Cortex of kidney (tissue), 1 donor: ENCODE measurements at places on chromosomes 11 and 22.

GRCh38 chr11:12682737-12683500, 8.7 kb downstream of the TEAD1 start:
- DNase-seq, result no peak

DNA sequence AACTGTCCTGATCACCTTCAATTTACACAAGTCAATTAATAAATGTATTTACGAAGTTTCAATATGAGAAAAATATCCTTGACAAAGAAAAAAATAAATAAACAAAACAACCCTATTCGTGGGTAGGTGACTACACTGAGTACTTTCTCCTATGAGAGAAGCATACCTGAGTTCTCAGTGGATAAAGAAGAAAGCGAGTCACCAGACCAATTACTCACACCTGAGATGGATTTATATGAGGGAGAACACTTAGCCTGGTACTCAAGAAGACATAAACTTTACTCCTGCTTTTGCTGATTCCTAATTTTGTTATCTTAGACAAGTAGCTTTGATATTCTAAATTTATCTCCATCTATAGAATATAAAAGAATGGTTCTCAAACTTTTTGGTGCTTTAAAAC, 735.2 kb upstream of the ANO3 start:
- no peak for DNase-seq

DNA sequence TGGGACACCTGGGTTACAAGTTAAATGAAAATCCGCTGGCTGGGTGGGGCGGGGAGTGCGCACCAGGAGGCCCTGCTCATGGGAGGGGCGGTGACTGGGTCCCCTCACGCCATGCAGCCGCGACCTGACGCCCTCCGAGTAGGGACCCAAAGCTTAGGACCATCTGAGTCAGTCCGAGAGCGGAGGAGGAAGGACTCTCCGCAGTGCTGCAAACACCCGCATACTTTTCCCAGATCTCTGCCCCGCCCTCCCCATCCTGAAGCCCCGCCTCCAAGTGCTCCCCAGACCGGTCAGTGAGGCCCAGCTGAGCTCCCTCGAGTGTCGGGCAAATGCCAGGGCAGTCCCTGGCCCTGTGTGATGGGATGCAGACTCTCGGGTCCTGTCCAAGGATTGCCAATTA, 6.6 kb upstream of the FLI1 start:
- DNase-seq, result no peak

DNA sequence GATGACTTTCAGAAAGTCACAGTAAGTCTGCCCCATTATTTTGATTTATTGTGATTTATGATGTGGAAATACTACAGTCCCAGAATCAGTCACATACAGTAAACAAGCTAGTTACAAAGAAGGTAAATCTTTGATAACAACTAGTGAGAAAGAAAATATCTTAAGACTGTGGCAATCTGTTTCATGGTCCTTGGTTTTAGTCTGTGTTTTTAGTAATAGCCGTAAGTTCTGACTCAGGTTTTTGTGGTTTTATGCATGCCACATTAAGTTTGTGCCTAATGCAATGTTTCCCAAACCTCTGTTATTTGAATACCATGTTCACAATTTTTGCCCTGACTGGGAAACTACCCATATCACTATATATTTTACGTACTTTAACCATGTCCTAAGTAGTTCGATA, 6.7 kb downstream of the CEP295 start:
- no peak for DNase-seq

- DNase-seq, result no peak
Measured at GRCh38 chr22:42562684-42563083, 8.9 kb downstream of the SERHL2 start.

- no peak for DNase-seq
Measured at GRCh38 chr22:32817137-32817730, 15.7 kb downstream of the TIMP3 start.

- DNase-seq, result no peak
Measured at GRCh38 chr11:41532413-41532812, 73.0 kb upstream of the LRRC4C start.

DNA sequence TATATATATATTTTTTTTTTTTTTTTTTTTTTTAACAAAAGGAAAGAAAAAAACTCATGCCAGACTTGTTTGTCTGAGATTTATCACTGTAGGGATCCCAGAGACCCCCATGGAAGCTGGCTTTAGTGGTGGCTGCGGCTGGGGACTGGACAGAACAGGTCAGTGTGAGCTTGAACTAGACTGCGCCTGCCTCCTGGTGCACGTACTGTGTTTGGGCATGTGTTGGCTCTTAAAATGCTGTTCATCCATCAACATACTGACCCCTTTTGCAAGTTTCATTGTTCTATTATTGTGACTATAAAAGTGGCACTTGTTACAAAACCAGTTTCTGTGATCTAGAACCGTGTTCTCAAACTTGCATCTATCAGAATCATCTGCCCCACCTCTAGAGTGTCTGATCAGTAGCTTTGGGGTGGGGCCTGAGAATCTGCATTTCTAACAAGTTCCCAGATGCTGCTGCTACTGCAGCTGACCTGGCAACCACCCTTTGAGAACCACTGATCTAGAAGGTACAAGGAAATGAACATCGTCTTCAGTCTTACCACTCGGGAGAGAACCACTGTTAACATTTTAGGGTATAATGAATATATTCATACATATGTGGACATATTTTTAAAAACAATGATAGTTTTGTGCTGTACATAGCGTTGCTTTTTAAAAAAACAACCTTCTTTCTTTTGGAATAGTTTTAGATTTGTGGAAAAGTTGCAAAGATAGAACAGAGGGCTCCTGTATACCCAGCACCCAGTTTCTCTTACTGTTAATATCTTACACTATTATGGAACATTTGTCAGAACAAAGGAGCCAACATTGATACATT, 54.0 kb downstream of the ZNRF3 start:
- no peak for DNase-seq

GRCh38 chr11:121487191-121487590, 34.4 kb upstream of the SORL1-AS1 start:
- no peak for DNase-seq

DNA sequence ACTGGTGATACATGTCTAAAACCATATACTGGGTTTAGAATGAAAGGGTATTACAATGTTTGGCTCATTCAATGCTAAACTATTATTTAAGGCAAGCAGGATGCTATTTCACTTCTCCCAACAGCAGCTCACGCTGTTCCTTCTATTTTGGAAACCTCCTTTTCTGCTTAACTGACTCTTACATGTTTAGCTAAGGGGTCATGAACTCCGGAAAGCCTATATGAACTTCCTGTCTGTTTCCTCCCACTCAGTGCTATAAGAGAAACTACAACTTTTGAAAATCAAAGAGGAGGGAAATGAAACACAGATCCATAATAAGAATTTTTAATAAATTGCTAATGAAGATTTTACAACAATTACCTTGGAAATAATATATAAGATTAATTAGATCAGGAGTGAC, 30.9 kb downstream of the SLC36A4 start:
- no peak for DNase-seq

GRCh38 chr11:115670538-115671205, 166.5 kb upstream of the CADM1 start:
- no peak for DNase-seq

DNA sequence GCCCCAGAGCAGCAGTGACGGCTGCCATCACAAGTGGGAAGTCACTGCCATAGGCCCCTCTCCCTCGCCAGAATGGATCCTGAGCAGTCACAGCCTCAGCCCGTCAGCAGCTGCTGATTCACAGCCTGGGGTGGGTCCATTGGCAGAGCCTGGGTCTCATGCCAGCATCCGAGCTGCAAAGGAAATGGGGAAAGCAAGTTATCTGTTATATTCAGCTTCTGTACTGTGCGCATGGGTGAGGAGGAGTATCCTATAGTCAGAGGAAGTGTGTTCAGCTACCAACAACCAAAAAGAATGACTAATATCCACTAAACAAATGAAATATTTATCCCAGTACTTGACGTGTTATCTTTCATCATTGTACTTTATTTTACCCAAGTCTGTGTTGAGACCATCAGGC, 119.7 kb downstream of the RCN1 start:
- DNase-seq, result no peak

- DNase-seq, result no peak
Measured at GRCh38 chr11:92053216-92053615, 171.4 kb upstream of the FAT3 start.

DNA sequence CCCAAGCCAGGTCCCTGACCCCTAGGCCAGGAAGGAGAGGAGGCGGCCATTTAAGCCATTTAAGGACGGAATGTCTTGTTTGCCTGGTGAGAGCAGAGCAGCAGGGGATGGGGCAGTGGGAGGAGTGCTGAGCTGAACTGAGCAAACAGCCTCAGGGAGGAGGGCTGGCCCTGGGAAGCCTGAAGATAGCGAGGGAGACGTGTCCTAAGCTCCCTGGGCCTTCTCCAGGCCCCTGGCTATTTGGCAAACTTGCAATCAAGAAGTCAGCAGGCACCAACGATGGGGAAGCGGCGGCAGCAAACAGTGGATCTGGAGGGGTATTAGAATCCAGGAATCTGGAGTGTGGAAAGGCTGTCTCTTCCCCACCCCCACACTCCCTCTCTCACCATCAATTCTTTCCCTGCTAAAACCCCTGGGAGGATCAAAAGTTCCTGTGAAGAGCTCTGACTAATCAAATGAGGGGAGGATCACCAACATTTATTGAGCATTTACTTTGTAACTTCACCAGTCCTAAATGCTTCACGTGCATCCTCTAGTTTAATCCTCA, 8.8 kb downstream of the BCL9L start:
- no peak for DNase-seq

- no peak for DNase-seq
Measured at GRCh38 chr22:24424901-24425775, 2.3 kb upstream of the ADORA2A start.

DNA sequence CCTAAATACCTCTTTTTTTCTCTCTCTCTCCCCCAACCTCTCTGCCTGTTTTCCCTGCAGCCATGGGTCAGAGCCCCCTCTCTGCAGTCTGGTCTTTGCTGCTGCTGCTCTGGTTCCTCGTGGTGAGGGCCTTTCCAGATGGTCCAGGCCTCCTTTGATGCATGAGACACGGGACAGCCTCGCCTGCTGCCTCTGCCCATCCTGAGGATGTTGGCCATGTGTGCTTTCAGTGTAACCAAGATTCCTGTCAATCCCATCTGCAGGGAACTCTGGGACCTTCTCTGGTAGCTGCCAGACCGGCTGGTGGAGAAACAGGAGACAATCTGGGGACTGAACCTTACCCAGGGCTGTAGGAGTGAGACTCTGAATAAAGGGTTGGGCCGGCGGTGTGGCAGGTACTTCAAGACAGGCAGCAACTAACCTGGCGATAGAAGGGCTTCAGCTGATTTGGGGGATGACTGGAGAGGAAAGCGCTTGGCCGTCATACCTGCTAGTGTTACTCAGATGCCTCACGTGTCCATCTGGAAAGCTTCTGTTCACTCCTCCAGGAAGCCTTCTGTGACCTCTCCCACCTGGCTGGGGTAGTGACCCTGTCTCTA, 7.1 kb downstream of the CHRNA10 start:
- DNase-seq, result no peak

GRCh38 chr11:66728038-66728692, 851 bp downstream of the SPTBN2 start:
- no peak for DNase-seq

GRCh38 chr11:71098776-71099175, 153.6 kb downstream of the SHANK2 start:
- DNase-seq, result no peak

DNA sequence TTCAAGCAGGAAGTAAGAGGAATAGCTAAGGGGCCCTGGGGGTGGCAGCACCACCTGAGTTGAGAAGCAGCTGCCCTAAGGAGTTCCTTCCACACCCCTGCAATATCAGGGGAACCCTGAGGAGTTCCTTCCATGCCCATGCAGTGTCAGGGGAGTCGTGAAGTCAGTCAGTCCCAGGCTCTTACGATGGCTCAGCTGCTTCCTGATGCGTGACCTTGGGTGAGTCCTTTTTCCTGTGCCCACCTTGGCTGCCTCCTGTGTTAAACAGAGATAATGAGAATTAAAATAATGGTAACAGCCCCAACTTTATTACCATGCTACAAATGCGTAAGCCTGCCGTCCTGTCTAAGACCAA, 181.1 kb downstream of the MIAT start:
- no peak for DNase-seq
